Fibroblast of mammary gland (primary cell): ENCODE measurements at places on chromosomes 2 and 18.
A peak's percentile ranks its signal among the peaks of the same experiment; 100 is the strongest.

DNA sequence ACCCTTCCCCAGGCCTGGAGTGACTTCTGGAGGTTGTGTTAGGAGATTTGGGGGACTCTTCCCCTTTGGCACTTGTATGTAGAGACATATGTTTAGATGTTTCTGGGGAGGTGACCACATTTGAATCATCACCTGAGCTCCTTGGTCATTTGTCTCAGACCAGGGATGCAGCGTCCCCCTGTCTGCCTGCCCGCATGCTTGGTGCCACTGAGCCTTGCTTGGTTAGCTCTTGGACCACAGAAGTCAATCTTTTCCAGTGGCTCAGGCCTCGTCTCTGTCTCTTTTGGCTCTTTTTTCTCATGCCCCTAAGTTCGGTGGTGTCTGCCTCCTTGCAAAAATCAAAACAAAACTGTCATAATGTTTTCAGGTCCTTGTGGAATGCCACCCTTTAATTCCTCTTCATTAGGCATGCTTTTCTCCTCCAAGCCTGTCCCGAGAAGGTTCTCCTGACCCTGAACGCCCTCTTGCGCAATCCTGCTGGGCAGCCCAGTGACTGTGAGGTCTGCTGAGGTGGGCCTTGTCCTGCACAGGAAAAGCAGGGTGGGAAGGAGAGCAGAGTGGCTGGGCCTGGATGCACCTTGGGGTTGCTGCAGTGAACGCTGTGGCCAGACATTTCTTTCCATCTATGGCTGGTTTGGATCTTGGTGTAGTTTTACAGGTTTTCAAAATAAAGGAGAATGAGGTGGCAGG is 24.9 kb downstream of the GLI2 start:
- peak; percentile 58 for DNase-seq

DNA sequence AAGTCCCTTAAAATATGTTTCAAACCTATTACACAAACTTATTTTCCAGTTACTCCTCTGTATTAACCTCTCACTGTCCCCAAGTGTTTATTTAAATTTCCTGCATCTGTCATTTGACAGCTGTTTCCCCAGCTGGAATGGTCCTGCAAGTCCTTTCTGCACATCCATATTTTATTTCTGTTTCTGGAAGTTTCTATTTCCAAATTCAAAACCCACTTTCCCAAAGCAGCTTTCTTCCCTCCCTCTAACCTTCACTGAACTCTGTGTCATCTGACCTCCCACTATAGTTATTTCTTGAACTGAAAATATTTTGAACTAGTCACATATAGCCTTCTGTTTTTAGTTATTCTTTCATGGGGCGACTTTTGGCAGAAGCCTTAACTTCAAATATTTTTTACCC is 459.4 kb upstream of the MC4R start:
- no peak for DNase-seq

DNA sequence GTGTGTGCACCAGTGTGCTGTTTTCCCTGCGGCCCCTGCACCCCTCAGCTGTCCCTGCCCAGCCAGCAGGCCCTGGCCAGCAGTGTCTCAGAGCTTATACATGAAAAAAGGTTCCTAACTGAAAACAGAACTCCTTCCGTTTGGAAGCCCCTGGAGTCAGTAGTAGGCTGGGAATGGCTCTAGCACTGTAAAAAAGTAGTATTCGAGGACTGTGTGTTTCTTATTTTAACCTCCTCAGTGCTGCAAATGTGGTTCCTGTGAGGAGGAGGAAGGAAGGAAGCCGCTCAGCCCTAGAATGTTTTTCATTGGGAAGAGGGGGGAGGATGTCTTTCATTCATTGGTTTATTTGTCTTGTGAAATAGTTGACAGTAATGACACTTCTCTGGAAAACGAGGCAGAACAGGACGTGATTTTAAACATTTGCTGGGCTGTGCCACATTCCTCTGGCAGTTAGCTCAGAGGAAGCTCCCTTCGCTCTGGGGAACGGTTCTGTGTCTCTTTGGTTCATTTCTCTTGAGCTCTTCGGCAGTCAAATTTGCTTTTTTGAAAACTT is 103.5 kb downstream of the SPTBN1 start:
- peak; percentile 89 for DNase-seq

GRCh38 chr2:240139666-240140393 is 628 bp downstream of the OTOS start:
- DNase-seq, result no peak

- no peak for DNase-seq
Measured at GRCh38 chr18:32208023-32208422, 18.2 kb downstream of the MEP1B start.

GRCh38 chr18:44659771-44660170 is 20.9 kb upstream of the SETBP1 start:
- no peak for DNase-seq

- DNase-seq, result no peak
Measured at GRCh38 chr2:17164550-17164949, 353.7 kb downstream of the RAD51AP2 start.

- no peak for DNase-seq
Measured at GRCh38 chr2:156581280-156581679, 145.1 kb downstream of the GPD2 start.

DNA sequence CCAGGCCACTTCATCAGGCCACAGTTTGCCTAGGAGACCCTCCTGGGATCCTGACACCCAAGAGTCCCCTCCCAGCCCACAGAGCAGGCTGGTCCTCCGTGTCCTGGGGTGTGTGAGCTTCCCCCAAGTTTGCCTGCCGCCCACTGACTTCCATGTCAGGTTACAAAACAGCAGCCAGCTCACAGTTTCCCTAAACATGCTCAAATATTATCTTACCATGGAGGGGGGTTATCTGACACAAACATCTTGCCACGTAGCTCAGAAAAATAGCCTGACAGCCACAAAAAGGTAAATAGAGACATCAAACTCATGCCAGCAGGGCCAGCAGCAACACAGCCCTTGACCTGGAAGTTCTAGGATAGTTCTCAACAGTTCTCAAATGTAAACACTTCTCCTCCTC is 346.5 kb downstream of the TNS1 start:
- no peak for DNase-seq

GRCh38 chr2:160507046-160507407 is 13.4 kb upstream of the RBMS1 start:
- no peak for DNase-seq

- DNase-seq, result no peak
Measured at GRCh38 chr18:60191926-60192325, 180.6 kb downstream of the MC4R start.

DNA sequence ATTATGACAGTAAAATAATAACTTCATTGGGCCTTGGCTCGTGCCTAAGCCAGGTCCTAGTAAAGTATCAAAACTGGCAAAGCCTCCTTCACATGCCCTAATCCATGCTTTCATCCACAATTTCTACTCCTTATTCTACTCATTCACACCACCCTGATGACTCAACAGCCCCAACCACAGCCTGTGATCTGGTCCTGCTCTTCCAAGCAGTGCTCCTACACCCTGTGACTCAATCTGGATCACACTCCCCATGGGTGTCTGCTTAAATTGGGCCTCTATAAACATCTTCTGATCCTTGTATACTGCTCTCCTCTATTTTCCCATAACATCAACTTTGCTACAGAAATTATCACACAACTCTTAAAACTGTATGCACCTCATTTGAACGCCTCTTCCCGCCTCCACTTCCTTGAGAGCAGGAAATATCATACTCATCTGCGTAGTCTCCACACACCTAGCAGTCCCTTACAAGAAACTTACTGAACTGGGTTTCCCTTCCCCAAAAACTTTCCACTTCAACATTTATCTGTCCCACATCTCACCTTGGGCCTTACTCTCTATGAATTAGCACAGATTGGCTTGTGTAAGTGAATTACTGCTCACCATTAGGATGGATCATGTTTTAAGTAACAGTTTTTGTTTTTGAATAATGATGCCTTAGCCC is 15.9 kb downstream of the GTF3C3 start:
- peak; percentile 88 for DNase-seq

DNA sequence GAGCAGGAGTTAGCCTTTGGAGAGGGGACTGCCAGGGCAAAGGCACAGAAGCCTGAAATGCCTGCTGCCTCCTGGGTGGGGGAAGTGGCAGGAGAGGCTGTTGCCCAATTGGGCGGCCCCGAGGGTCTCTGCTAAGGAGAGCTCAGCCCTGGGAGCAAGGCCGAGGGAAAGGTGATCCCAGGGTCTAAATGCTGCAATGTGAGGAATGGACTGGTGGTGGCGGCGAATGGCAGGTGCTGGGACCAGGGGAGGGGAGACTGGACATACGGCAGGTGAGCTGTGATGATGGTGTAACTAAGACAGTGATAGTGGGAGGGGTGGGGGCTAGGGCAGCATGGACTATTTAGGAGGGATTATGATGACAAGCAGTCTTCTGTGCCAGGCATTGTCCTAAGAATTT is 104.0 kb downstream of the DYSF start:
- no peak for DNase-seq
